ENCODE measurements at places on chromosomes 16 and 17.

GRCh38 chr17:4221899-4222659 is 41.7 kb downstream of the ANKFY1 start:
- no peak for DNase-seq
- H3K36me3 ChIP-seq = peaks cover 6% of the 10 kb centered on the region
- no peaks in the 10 kb centered on the region for H3K4me1 ChIP-seq
- H3K27me3 ChIP-seq = no peaks in the 10 kb centered on the region
- H3K27ac ChIP-seq = no peak overlapping the region

GRCh38 chr17:74987909-74988711 is 678 bp downstream of the CDR2L start:
- H3K4me3 ChIP-seq = peak overlapping the region; percentile 61
- H3K27ac ChIP-seq = no peak overlapping the region
- H3K27me3 ChIP-seq = no peaks in the 10 kb centered on the region
- no peak for DNase-seq
- no peaks in the 10 kb centered on the region for H3K36me3 ChIP-seq

- H3K36me3 ChIP-seq = no peaks in the 10 kb centered on the region
- no peak overlapping the region for H3K4me3 ChIP-seq
- no peaks in the 10 kb centered on the region for H3K4me1 ChIP-seq
- H3K27me3 ChIP-seq = no peaks in the 10 kb centered on the region
- no peak for DNase-seq
- H3K27ac ChIP-seq = no peak overlapping the region
Measured at GRCh38 chr17:71022758-71023157, 853.4 kb downstream of the KCNJ2 start.

GRCh38 chr17:81432941-81433340 is 37.7 kb downstream of the BAHCC1 start:
- peaks cover 18% of the 10 kb centered on the region for H3K27me3 ChIP-seq
- H3K4me3 ChIP-seq = no peak overlapping the region
- DNase-seq = no peak

DNA sequence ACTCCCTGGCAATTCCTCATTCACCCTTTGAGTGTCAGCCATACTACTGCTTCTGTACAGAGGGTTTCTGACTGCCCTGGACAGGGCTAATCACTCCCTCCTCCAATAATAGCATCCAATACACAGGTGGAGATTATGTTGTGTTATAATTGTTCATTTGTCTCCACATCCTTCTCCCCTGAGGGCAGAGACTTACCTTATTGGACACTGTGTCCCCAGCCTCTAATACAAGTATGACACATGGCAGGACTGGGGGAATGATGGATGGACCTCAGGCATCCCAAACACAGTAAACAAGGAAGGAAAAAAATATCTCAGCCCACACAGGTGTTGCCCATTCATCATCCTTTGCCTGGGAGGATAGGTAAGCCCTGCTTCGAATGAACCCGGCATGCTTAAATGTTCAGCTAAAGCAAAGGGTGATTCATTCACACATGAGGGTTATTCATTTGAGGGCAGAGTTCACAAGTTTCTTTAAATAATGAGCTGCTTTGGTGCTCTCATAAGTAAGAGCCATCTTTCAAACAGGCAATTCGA is 34.8 kb downstream of the MMD start:
- no peak overlapping the region for H3K4me3 ChIP-seq
- H3K36me3 ChIP-seq = no peaks in the 10 kb centered on the region
- H3K27ac ChIP-seq = no peak overlapping the region

DNA sequence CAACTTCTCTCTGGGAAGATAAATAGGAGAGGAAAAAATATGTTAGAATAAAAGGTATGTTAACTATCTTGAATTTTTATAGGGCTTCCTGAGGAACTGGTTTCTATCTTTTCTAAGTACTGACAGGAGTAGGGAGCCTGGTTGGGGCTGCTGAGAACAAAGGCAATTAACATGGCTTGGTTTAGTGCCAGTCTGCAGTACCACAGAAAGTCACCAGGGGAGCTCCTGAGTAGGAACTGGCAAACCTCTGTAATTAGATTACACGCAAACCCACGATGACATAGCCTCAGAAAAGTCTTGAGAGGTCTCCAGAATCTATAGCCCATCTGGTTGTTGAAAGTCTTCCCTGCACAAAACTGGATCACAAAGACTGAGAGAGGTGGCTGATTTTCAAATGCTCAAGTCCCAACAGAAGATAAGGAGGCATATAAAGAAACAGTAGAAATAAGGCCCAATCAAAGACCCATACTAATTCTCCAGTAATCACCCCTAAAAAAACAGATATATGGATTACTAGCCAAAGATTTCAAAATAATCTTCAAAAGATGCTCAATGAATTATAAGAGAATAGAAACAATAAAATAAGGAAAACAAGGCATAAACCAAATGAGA is 11.7 kb upstream of the CNTNAP4 start:
- H3K36me3 ChIP-seq = no peaks in the 10 kb centered on the region
- H3K27me3 ChIP-seq = no peaks in the 10 kb centered on the region
- no peak overlapping the region for H3K4me3 ChIP-seq
- no peak overlapping the region for H3K27ac ChIP-seq
- DNase-seq = no peak

DNA sequence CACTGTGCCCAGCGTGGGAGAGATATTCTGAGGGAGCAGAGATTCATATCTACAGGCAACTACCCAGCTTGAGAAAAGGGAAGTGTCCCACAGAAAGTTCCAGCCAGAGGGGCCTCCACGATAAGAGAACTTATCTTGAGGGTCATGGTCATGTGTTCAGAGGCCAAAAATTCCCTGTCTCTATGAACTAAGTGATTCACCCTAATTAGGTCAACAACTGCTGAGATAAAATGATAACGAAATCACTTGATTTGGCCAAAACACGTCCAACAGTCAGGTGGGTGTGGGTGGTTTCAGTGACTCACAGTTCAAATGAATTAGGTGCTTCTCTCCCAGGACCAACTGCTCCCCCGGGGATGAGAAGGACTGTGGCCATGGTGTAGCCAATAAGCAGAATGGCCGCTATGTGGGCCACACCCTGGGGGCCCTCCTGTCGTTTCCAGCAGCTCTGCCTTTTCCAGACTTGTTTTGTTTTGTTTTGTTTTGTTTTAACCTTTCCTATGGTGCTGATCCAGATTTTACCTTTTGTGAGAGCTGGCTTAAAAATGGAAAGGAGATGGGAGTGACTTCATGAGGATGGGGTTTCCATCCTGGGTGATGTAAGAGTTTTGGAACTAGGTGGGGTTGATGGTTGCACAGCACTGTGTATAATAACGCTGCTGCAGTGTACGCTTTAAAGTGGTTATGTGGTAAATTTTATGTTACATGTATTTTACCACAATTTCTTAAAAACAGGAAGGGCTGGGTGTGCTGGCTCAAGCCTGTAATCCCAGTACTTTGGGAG is 8.7 kb downstream of the DNAI2 start:
- peaks cover 80% of the 10 kb centered on the region for H3K4me1 ChIP-seq
- peak overlapping the region; percentile 64 for H3K27ac ChIP-seq
- H3K27me3 ChIP-seq = no peaks in the 10 kb centered on the region
- H3K36me3 ChIP-seq = no peaks in the 10 kb centered on the region
- DNase-seq = peak; percentile 88
- H3K4me3 ChIP-seq = peak overlapping the region; percentile 38

Data from CD4-positive, alpha-beta memory T cell (primary cell).